ENCODE measurements at places on chromosomes 16 and 17.

DNA sequence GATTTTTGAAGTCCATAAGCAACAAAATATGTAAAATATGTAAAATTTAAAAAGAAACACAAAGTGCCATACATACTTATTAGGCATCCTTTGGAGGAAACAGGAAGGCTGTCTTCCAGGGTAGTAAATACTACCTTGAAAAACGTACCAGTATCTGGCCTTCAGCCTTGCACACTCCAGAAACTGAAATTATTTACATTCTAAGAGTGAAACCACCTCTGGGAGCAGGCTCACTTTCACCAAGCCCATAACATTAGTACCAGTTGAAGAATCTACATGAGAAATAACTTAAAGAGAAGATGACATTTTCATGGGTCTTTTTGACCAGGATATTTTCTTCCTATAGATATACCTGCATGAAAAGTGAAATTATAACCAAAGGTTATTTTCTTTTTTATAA, 6.4 kb downstream of the KRTAP9-1 start:
- no peak overlapping the region for H3K27ac ChIP-seq
- H3K27me3 ChIP-seq: no peaks in the 10 kb centered on the region
- H3K36me3 ChIP-seq: no peaks in the 10 kb centered on the region
- no peak for DNase-seq

DNA sequence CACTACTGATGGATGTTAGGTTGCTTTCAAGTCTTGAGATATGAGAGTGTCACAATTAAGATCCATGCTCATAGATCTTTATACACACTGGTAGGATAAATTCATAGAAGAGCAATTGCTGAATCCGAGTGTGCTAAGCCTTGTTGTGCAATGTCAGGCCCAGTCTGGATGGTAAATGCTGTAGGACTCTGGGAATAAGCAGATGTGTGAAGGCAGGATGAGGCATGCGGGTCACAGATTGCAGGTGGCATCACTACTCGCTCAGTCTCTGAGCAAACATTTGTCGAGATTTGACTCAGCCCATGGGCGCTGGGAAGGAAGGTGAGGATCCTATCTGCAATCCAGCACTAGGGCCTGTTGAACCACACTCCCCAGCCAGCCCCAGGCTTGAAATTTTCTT, 40.7 kb downstream of the TMEM186 start:
- H3K36me3 ChIP-seq: peaks cover 8% of the 10 kb centered on the region
- H3K27me3 ChIP-seq: no peaks in the 10 kb centered on the region
- H3K4me1 ChIP-seq: no peaks in the 10 kb centered on the region

GRCh38 chr16:21134053-21134452, 16.6 kb downstream of the DNAH3 start:
- no peak overlapping the region for H3K27ac ChIP-seq
- no peaks in the 10 kb centered on the region for H3K4me1 ChIP-seq
- H3K36me3 ChIP-seq: no peaks in the 10 kb centered on the region
- no peaks in the 10 kb centered on the region for H3K27me3 ChIP-seq

DNA sequence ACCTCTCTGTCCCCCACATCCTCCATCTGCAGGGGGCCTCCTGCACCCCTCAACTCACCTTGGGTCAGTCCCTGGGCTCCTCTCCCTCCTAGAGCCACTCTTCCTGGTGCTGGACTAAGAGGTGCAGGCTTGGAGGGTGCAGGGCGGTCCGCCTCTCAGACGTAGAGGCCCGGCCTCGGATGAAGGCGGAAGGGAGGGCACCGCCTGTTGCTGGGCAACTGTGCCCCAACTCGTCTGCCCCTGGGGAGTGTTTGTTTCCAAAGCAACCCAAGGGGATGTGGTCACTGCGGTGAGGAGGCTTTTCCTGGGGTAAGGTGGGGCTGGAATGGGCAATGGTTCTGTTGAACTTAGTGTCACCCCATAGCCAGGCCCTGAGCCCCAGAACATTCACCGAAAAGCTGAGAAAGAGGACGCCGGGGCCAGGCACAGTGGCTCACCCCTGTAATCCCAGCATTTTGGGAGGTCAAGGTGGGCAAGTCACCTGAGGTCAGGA, at the start of gene C16orf54:
Gene C16orf54, minus strand, starts transcription at position 138 of the 493 bp plus-strand sequence. CDS start 1,039 bp downstream, outside the sequence.
- no peak within 1 kb of the TSS for H3K27ac ChIP-seq
- H3K36me3 ChIP-seq: no peaks in the 10 kb centered on the region
- H3K4me1 ChIP-seq: no peaks in the 10 kb centered on the region
- no peak for DNase-seq

DNA sequence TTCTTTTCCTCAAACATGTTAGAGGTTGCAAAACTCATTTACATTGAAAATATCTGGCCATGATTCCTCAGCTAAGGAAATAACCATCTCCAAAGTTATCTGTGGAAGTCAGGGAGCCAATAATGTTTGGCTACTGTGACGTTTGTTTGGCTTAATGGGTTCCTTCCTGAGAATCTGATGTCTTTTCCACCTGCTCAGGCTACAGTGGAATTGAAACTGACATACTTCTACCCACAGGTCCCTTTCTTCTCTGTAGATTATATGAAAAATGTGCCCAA, 221.1 kb upstream of the XYLT1 start:
- no peak for DNase-seq
- H3K4me1 ChIP-seq: no peaks in the 10 kb centered on the region
- no peaks in the 10 kb centered on the region for H3K36me3 ChIP-seq
- no peaks in the 10 kb centered on the region for H3K27me3 ChIP-seq
- H3K27ac ChIP-seq: no peak overlapping the region
- no peak overlapping the region for H3K4me3 ChIP-seq

GRCh38 chr17:48609759-48610281, 997 bp downstream of the HOXB7 start:
- H3K27me3 ChIP-seq: peaks cover 12% of the 10 kb centered on the region
- H3K4me1 ChIP-seq: peaks cover 28% of the 10 kb centered on the region
- no peak for DNase-seq

- H3K4me3 ChIP-seq: no peak overlapping the region
- H3K4me1 ChIP-seq: peaks cover 27% of the 10 kb centered on the region
- H3K27me3 ChIP-seq: no peaks in the 10 kb centered on the region
- peak overlapping the region; percentile 21 for H3K27ac ChIP-seq
- no peaks in the 10 kb centered on the region for H3K36me3 ChIP-seq
- DNase-seq: no peak
These were observed 7.3 kb downstream of the ABI3 start for GRCh38 chr17:49217651-49218413.

DNA sequence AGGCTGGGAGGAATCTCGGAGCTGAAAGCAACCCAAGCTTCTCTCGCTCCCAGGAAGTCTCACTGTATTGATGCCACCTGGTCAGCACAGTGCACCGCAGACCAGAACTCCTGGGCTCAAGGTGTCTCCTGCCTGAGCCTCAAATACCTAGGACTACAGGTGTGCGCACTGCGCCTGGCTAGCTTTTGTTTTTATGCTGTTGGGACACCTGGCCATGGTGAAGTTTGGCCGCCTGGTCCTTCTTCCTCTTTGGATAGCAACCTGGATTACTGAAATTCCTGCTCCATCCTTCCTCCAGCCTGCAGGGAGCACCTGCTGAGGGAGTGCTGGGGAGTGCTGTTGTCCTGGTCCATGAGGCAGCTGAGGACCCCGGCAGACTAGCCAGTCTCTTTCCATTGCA, 56.6 kb downstream of the COTL1 start:
- no peak overlapping the region for H3K27ac ChIP-seq
- DNase-seq: no peak
- H3K36me3 ChIP-seq: no peaks in the 10 kb centered on the region
